ENCODE measurements at places on chromosomes 2 and 18. TPM values are rescaled to one million over a fixed set of nuclear protein-coding genes. Genes with fewer than 3 reads are reported as not detected.

SAG gene
- polyA plus RNA-seq, result 0.10 TPM

LONRF2 gene
- 1.5 TPM for polyA plus RNA-seq

COMMD1 gene
- 63.9 TPM for polyA plus RNA-seq

PLEKHH2 gene
- polyA plus RNA-seq, result 7.4 TPM

LYPD6 gene
- 2.3 TPM for polyA plus RNA-seq

CCDC141 gene
- polyA plus RNA-seq, result 79.4 TPM

KCNF1 gene
- polyA plus RNA-seq, result 3.8 TPM

CHRND gene
- 180 TPM for polyA plus RNA-seq

SRD5A2 gene
- polyA plus RNA-seq, result 0.04 TPM

NPPC gene
- 1.8 TPM for polyA plus RNA-seq

CCDC74A gene
- 1.8 TPM for polyA plus RNA-seq

SLC14A1 gene
- polyA plus RNA-seq, result 0.95 TPM

- no peak for DNase-seq
Observed at GRCh38 chr2:208545403-208546042, 138.9 kb downstream of the PTH2R start.

DNA sequence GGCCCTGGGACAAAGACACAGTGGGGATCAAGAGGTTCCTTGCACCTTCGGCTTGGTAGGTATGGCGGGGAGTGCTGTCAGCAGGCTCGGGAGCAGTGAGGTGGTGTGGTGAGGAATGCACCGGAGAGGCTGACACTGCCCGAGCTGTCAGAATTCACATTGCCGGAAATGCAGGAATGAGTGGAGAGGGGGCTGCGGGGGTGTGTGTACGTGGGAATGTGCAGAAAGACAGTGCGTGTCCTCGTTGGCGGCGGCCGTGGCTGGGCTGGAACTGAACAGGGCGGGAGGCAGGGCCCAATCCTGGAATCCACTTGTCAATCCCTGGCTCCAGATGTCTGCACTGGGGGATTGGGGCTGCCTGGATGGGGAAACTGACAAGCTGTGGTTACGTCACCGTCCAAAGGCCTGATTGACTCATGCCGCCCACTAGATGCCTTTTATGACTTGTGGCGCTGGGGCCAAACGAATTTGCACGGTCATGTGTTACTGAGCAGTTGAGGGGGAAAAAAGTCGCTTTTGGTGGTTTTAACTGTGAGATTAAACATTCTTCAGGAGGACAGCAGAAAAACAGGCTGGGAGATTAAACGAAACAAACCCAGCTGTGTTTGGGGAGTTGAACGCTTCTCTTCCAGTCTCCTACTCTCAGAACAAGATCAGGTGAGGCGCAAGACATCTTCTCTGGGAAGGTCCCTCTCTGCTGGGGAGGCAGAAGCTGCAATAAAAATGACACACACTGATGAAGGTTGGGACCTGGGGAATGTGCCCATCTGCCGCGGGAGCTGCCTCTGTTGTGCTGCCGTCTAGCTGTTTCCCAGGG is 189.4 kb upstream of the GLI2 start:
- DNase-seq, result no peak

DNA sequence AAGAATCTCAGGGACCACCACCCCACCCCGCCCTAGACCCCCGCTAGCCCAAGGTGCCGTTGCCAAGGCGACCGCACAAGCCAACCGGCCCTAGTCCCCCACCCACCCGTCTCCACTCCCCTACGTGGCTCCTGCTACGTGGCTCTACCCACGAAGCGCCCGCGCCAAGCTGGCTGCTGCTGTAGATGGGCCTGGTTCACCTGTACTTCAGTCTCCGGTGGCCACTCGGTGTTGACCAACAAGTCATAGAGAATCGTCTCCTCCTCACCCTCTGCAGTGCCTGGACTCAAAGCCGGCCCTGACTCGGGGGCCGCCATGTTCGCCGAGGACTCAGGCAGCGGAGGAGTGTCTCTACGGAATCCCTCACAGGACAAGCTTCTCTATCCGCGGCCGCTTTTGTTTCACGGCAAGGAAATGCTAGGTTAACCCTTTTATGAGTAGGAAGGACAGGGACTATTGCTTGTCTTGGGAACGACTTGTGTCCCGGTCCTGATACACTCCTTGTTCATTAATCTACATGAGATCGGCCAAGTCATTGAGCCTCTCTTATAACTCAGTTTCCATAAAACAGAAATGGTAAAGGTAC is at the start of gene NBAS:
Gene NBAS (minus strand): TSS at position 347 of the 586 bp plus-strand sequence. CDS start 30 bp downstream, at position 317.
- peak; percentile 83 for DNase-seq

DNA sequence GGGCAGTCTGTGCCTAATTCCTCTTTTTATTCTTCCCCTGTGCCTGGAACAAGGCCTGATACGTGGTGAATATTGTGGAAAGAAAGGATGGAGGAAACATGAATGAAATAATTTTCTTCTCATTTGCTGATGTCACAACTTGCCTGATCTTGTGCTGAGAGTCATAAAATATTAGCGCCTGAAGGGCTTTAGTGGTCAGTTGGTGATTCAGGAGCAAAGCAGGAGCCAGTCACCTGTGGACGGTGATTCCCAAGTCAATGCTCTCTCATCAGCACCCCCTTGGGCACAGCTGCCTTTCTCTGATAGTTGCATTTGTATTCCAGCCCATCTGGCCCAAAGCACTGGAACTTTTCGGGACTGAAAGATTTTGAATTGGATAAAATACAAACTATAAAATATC is 502.6 kb upstream of the RAB12 start:
- DNase-seq, result no peak

GRCh38 chr18:44626807-44627206 is 53.9 kb upstream of the SETBP1 start:
- no peak for DNase-seq

DNA sequence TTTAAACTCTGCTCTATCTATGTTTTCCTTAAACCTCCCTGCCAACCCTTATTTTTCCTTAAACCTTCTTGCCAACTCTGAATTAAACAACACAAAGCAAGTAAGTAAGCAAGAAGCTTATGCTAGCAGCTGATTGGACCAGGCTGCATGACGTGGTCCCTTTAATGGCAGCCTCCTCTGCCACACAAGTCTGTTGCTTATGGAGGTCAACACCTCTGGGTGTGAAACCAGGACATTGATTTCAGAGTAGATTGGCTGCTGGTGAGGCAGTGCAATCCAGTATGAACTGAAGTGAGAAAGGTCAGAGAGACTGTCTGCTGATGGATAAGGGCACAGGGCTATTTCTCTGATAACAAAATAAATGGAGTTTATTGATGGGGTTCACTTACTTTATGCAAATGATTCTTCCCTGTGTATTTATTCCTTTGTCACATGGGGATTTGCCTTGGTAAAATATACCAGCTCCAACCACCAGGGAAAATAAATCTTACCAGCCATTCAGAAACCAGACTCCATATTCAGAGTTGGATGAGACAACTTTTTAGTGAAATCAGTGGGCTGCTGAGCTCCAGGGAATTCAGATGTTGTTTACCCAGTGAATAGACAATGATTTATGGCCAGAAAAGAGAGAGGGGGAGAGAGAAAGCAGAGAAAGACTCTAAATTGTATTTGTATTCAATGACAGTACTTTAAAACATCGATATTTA is 112.2 kb upstream of the NCKAP5 start:
- no peak for DNase-seq

- DNase-seq, result no peak
Observed at GRCh38 chr2:123839326-123839725, 185.8 kb upstream of the CNTNAP5 start.

GRCh38 chr18:69985239-69985638 is 37.6 kb upstream of the CD226 start:
- DNase-seq, result no peak

GRCh38 chr2:237572021-237572741 is 5.8 kb downstream of the PRLH start:
- DNase-seq, result peak; percentile 76

GRCh38 chr18:2406544-2406943 is 164.8 kb downstream of the METTL4 start:
- DNase-seq, result no peak

DNA sequence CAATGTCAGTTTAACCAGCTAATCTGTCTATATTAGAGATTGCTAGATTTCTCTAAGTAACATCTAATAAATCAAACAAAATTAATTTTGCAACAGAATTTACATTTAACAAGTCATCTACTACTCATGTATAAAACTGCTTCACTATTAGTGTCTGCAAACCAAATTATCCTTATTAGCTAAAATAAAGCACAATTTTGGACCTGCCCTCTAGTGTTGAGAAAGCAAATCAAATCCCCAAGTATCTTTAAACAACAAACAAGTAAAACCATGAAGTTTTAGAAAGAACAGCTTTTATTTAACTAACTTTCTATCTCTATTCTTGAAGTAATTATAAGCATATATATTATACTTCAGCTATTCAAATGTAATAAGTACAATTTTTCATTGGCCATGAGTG is 113.1 kb upstream of the SP3 start:
- no peak for DNase-seq

- no peak for DNase-seq
Observed at GRCh38 chr2:226701052-226701451, 98.6 kb downstream of the IRS1 start.

DNA sequence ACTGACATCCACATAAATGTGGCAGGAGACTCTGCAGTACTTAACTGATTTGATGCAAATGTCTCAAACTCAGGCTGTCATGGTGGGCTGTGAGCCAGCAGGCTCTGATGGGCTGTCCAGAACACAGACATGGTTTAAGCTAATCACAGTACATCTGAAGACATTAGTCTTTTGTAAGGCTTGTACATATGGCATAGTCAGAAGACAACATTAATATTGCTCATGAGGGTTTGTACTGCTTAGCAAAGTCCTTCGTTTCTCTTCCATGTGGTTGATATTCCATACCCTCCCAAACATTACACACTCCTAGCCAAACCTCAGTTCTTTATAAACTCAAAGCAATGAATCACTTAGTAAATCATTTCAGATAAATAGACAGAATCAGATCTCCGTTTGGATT is 330.6 kb downstream of the RND3 start:
- no peak for DNase-seq

DNA sequence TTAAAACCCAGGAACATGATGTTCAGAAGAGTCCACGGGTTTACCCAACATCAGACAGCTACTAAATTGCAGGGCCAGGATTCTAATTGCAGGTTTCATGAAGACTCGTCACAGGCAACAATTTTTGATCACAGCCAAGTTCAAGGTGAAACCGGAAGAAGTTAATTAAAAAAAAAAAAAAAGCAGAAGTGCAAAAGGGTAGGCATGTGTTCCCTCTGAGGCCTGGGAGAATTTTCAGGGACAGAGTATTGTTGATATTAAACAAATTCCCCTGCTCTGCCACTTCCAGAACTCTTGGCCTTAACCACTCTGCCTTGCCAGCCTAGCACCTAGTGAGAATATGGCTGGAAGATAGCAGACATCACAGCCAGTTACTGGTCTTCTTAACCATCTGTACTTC is 99.4 kb upstream of the TRIB2 start:
- DNase-seq, result no peak

- no peak for DNase-seq
Observed at GRCh38 chr2:215275824-215276223, 36.0 kb upstream of the ATIC start.

GRCh38 chr2:74092275-74092674 is 55.4 kb downstream of the BOLA3 start:
- DNase-seq, result no peak

DNA sequence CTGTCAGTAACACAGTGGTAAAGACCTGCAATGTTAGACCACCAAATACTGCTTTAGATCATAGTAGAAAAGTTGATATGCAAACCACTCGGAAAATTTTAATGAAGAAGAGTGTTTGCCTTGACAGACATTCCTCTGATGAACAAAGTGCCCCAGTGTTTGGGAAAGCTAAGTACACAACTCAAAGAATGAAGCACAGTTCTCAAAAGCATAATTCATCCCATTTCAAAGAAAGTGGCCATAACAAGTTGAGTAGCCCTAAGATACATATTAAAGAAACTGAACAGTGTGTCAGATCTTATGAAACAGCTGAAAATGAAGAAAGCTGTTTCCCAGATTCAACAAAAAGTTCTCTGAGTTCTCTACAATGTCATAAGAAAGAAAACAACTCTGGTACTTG is 27.5 kb downstream of the GEN1 start:
- no peak for DNase-seq

DNA sequence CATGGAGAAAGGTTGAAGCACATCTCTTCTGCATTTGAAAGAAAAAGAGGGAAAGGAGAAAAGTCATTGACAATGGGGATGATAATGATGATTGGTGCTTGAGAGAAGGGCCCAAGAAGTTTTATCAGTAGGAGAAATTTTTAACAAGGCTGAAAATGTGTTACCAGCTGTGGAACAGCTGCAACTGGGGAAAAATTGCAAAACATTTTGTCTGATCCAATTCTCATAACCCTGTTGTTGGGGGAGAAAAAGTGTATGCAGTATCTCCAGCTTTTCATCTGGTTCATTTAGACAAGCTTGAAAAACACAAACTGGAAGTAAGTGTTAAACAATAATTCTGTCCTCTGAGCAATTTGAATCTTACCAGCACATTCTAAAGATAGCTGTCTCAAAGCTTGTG is 92.7 kb downstream of the CSRNP3 start:
- DNase-seq, result no peak

GRCh38 chr2:8248623-8248957 is 433.3 kb upstream of the ID2 start:
- no peak for DNase-seq

DNA sequence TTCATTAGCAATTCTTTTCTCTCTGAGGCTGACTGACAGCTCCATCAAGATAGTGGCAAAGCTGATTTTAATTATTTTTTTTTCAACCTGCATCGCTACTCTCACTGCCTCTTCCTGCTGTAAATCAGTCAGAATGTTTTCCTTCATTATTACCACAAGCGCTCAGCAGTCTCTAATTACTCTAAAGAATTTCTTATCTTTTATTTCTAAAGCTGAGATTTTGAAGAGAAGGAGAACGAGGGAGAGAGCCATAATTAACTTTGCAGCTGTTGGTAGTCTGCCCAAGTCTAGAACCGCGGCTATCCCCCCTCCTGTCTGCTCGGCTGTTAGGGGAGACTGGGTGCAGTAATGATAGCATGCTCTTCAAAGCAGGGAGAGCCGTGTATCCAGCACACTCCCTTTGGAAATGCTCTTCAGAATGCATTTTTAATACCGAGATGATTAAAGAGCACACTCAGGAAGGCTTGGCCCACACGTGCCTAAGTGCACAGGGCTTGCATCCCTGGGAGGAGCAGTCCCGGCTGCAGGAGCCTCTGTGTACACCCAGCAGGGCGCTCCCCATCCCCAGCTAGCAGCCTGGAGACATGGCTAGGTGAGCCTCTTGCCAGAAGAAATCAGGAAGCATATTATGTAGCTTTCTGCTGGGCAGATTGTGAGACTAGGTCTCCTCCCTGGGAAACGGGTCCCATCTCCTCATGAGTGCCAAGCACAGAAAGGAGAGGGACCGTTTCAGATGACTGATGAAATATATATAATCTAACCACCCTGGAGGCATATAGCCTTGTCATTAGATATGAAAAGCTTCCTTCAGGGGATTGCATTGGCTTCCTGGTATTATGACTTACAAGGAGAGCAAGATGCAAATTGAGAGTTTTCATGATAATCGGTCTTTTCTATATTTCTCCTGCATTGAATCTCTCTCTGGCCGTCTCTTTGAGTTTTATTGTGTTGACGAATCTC is 555.2 kb downstream of the CMPK2 start:
- no peak for DNase-seq
